ENCODE measurements at places on chromosomes 11 and 22. TPM values are rescaled to one million over a fixed set of nuclear protein-coding genes. Genes with fewer than 3 reads are reported as not detected.

DNA sequence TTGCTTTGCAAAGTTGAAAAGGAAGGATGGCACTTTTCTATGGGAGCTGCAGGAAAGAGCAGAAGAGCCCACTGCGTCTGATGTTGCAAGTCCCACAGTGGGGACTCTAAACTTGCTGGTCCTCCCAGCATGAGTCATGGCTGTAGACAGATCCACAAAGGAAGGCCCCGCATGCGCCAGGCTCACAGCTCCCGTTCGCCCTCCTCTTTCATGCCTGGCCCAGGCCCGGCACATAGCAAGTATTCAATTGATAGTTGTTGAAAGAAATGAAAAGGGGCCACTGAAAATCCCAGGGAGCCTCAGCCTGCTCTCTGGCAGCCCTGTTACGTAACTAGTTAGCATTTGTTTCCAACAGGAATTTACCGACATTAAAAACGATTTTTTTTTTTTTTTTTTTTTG, 18.9 kb downstream of the AP1B1 start:
- H3K27ac ChIP-seq = peak overlapping the region; percentile 81
- H3K4me3 ChIP-seq = no peak overlapping the region

DNA sequence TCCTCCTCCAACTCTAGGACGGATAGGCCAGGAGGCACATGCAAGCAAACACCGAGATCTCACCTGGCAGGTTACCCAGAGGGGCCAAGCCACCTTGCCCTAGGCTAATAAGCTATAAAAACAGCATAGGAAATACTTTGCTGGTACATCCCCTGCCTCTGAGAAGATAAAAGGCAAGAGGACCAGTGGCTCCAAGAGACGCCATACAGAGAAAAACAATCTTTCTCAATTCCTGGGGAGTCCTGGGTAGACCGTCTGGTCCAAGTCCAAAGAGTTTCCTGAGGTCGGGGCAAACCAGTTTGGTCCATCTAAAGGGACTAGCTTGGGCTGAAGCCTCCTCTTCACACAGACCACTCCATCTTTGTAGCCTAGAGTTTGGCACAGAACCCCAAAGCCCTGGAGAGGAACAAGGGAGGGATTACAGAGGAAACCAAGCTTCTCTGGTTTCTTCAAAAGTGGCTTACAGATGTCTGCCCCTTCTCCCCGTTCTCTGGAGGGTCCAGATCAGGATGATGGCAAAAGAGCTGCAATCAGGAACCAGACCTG, 40.4 kb downstream of the NUMA1 start:
- no peaks in the 10 kb centered on the region for H3K27me3 ChIP-seq
- no peak for DNase-seq
- H3K36me3 ChIP-seq = peaks cover 7% of the 10 kb centered on the region

The LYVE1 gene
- not detected for total RNA-seq

GRCh38 chr11:96342014-96342960, 708 bp downstream of the MAML2 start:
- peak overlapping the region; percentile 92 for H3K4me3 ChIP-seq
- peaks cover 1% of the 10 kb centered on the region for H3K36me3 ChIP-seq
- H3K4me1 ChIP-seq = peaks cover 44% of the 10 kb centered on the region
- no peaks in the 10 kb centered on the region for H3K27me3 ChIP-seq
- DNase-seq = no peak

The DNAJB7 gene
- total RNA-seq = not detected

- DNase-seq = no peak
- H3K36me3 ChIP-seq = no peaks in the 10 kb centered on the region
- no peak overlapping the region for H3K27ac ChIP-seq
- peaks cover 19% of the 10 kb centered on the region for H3K4me1 ChIP-seq
These were observed 2.1 kb downstream of the GAL start for GRCh38 chr11:68686486-68686885.

The PIK3IP1 gene
- 6.2 TPM for total RNA-seq

GRCh38 chr22:49446145-49446758, 381.4 kb downstream of the BRD1 start:
- no peak overlapping the region for H3K4me3 ChIP-seq
- H3K27me3 ChIP-seq = peaks cover 59% of the 10 kb centered on the region
- peaks cover 13% of the 10 kb centered on the region for H3K4me1 ChIP-seq
- H3K27ac ChIP-seq = peak overlapping the region; percentile 85
- no peak for DNase-seq

DNA sequence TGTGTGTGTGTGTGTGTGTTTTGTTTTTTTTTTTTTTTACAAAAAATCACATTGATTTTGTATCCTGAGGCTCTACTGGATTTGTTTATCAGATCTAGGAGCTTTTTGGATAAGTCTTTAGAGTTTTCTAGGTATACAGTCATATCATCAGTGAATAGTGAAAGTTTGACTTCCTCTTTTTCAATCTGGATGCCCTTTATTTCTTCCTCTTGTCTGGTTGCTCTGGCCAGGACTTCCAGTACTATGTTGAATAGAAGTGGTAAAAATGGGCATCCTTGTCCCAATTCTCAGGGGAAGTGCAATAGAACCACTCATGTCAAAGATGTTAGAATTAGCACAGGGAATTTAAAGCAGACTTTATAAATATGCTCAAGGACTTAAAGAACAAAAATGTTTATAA, 32.6 kb upstream of the PRDM11 start:
- no peaks in the 10 kb centered on the region for H3K4me1 ChIP-seq
- H3K4me3 ChIP-seq = no peak overlapping the region
- H3K27me3 ChIP-seq = peaks cover 43% of the 10 kb centered on the region
- DNase-seq = no peak
- no peak overlapping the region for H3K27ac ChIP-seq

The TCIRG1 gene
- total RNA-seq = 35.5 TPM

The HPX gene
- total RNA-seq = 6.1 TPM

- H3K36me3 ChIP-seq = peaks cover 5% of the 10 kb centered on the region
- peaks cover 46% of the 10 kb centered on the region for H3K27me3 ChIP-seq
- H3K4me3 ChIP-seq = no peak overlapping the region
- peaks cover 4% of the 10 kb centered on the region for H3K4me1 ChIP-seq
These were observed 9.7 kb upstream of the TCF20 start for GRCh38 chr22:42280140-42280539.

GRCh38 chr11:89321401-89321800, 143.7 kb downstream of the TYR start:
- no peaks in the 10 kb centered on the region for H3K27me3 ChIP-seq
- H3K4me3 ChIP-seq = no peak overlapping the region
- no peak for DNase-seq
- H3K4me1 ChIP-seq = no peaks in the 10 kb centered on the region
- peaks cover 14% of the 10 kb centered on the region for H3K36me3 ChIP-seq

DNA sequence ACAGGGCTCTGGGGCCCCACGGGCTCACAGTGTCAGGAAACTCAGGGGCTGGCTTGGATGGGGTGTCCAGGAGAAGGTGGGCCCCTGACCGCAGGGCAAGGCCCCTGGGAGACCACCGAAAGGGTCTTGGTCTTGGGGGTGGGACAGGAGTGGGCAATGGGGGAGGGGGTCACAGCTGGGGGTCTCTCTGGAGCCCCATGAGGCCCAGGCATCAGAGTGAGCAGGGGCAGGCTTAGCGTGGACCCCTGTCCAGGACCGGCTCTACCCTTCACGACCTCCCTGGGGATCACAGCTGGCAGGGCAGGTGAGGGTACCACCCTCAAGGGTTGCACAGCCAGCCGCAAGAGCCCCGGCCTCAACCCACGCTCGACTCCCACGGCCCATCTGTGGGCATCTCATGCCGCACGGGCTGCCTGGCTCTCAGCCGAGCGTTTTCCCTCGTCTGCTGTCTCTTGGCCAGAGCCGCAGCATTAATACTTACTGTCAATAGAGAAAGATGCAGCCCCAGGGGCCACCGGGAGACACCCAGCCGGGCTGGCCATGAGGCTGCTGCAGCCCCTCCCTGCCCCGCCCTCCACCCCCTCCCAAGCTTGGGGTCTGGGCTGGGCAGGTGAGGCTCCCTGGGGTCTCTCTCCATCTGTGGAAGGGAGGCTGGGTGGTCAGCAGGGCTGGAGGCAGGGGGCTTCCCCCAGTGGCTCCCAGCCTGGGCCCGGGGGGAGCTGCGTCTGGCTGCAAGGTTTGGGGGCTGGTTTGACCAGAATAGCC, 662 bp downstream of the MUC5B start:
- peaks cover 12% of the 10 kb centered on the region for H3K27me3 ChIP-seq
- no peaks in the 10 kb centered on the region for H3K36me3 ChIP-seq
- no peaks in the 10 kb centered on the region for H3K4me1 ChIP-seq
- DNase-seq = no peak
- H3K4me3 ChIP-seq = no peak overlapping the region

GRCh38 chr11:96203567-96204365, 139.2 kb downstream of the MAML2 start:
- H3K27ac ChIP-seq = peak overlapping the region; percentile 44
- H3K27me3 ChIP-seq = no peaks in the 10 kb centered on the region
- H3K36me3 ChIP-seq = peaks cover 5% of the 10 kb centered on the region
- DNase-seq = no peak
- no peak overlapping the region for H3K4me3 ChIP-seq
- H3K4me1 ChIP-seq = peaks cover 41% of the 10 kb centered on the region

The SRPRA gene
- total RNA-seq = 80.9 TPM

The ADORA2A gene
- 6.4 TPM for total RNA-seq

The PHOX2A gene
- not detected for total RNA-seq

DNA sequence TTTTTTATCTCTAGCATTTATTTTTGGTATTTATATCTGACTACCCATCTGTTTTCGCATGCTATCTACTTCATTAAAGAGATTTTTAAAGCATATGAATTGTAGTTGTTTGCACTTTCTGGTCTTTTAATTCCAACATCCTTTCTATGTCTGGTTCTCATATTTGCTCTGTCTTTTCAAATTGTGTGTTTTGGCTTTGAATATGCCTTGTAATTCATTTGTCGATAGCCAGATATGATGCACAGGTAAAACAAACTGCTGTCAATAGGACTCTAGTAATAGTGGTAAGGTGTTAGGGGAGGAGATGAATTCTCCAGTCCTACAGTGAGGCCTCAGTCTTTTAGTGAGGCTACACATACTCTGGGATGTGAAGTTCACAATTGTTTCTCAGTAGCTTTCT, 530.8 kb upstream of the CCDC179 start:
- no peak overlapping the region for H3K27ac ChIP-seq
- no peak for DNase-seq
- H3K27me3 ChIP-seq = no peaks in the 10 kb centered on the region

The OR51E1 gene
- 0.14 TPM for total RNA-seq

The SORL1 gene
- 31.8 TPM for total RNA-seq

GRCh38 chr11:721247-721740, 15.3 kb downstream of the EPS8L2 start:
- no peak overlapping the region for H3K4me3 ChIP-seq
- H3K36me3 ChIP-seq = peaks cover 6% of the 10 kb centered on the region
- peaks cover 11% of the 10 kb centered on the region for H3K27me3 ChIP-seq
- no peak overlapping the region for H3K27ac ChIP-seq
- DNase-seq = no peak

GRCh38 chr22:46281866-46282678, 14.3 kb downstream of the TTC38 start:
- H3K36me3 ChIP-seq = peaks cover 21% of the 10 kb centered on the region
- H3K27me3 ChIP-seq = no peaks in the 10 kb centered on the region
- no peak for DNase-seq
- no peaks in the 10 kb centered on the region for H3K4me1 ChIP-seq
- no peak overlapping the region for H3K4me3 ChIP-seq

GRCh38 chr22:29152045-29152953, 53.4 kb upstream of the EMID1 start:
- peaks cover 6% of the 10 kb centered on the region for H3K4me1 ChIP-seq
- H3K27ac ChIP-seq = no peak overlapping the region
- H3K27me3 ChIP-seq = peaks cover 16% of the 10 kb centered on the region

GRCh38 chr11:92048415-92048814, 176.2 kb upstream of the FAT3 start:
- no peak for DNase-seq
- no peak overlapping the region for H3K4me3 ChIP-seq
- no peak overlapping the region for H3K27ac ChIP-seq

DNA sequence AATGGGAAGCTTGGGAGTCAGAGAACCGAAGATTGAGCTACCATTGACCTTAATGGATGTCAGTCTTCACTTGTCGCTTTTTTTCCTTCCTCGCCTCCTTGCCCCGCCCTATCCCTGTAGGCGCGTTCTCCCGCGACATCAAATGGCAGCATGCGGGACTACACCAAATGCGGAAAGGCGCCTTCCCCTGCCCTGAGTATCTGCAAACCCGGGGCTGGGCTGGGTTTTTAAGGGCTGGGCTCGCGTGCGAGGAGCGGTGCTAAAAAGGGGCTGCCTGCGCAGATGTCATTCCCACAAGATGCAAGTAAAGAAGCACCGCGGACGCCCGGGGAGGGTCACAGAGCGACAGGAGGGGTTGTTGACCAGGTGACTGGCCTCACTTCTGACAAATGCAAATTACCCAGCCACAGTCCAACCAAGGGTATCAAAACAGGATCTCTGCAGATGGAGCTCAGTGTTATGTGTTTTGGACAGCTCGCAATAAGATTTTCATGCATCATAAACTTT, 4.7 kb upstream of the FAM111B start:
- peak; percentile 47 for DNase-seq
- peaks cover 14% of the 10 kb centered on the region for H3K4me1 ChIP-seq

GRCh38 chr11:61973476-61974162, 6.2 kb upstream of the FTH1 start:
- no peak for DNase-seq
- no peaks in the 10 kb centered on the region for H3K36me3 ChIP-seq
- H3K27me3 ChIP-seq = no peaks in the 10 kb centered on the region
- H3K4me1 ChIP-seq = peaks cover 57% of the 10 kb centered on the region
- H3K27ac ChIP-seq = peak overlapping the region; percentile 96

DNA sequence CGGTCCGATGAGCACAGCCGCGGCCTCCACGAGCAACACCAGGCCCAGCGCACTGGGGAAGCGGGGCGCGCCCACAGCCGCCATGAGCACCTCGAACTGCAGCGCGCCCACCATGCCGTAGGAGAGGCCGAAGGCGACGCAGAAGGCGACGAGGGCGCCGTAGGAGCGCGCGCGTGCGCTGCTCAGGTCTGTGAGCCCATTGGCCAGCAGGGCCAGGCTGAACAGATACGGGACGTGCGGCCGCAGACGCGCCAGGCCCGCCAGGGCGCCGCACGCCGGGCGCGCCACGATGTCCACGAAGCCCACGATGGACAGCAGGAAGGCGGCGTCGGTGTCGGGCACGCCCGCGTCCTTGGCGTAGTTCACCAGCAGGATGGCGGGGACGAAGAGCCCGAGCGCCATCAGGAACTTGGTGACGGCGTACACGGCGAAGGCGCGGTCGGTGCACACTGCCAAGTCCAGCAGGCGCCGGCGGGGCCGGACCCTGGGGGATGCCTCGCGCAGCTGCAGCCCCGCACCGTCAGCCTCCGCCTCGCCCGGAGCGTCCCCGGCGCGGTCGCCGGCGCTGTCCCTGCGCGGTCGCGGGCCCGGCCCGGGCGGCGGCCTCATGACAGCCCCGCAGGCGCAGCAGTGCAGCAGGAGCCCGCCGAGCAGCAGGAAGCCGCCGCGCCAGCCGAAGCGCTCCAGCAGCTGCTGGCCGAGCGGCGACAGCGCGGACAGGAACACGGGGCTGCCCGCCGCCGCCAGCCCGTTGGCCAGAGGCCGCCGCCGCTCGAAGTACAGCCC, 2.9 kb downstream of the SLC16A8 start:
- H3K36me3 ChIP-seq = peaks cover 9% of the 10 kb centered on the region
- peaks cover 4% of the 10 kb centered on the region for H3K4me1 ChIP-seq
- DNase-seq = no peak
- no peak overlapping the region for H3K4me3 ChIP-seq
- peaks cover 8% of the 10 kb centered on the region for H3K27me3 ChIP-seq

The TRIM48 gene
- total RNA-seq = not detected

GRCh38 chr22:43533156-43533530, 121.3 kb downstream of the MPPED1 start:
- peak; percentile 0 for DNase-seq
- H3K36me3 ChIP-seq = peaks cover 7% of the 10 kb centered on the region
- H3K4me1 ChIP-seq = no peaks in the 10 kb centered on the region
- no peak overlapping the region for H3K4me3 ChIP-seq

The CDC42EP1 gene
- 52.6 TPM for total RNA-seq

The CSF2RB gene
- not detected for total RNA-seq

GRCh38 chr11:87255589-87255988, 217.9 kb downstream of the TMEM135 start:
- no peaks in the 10 kb centered on the region for H3K27me3 ChIP-seq
- no peak overlapping the region for H3K4me3 ChIP-seq
- H3K36me3 ChIP-seq = no peaks in the 10 kb centered on the region
- peaks cover 9% of the 10 kb centered on the region for H3K4me1 ChIP-seq
- no peak for DNase-seq

Measured in progenitor cell of endocrine pancreas (in vitro differentiated cells).